Fibroblast of skin of abdomen (primary cell): ENCODE measurements at places on chromosomes 12 and 14.

DNA sequence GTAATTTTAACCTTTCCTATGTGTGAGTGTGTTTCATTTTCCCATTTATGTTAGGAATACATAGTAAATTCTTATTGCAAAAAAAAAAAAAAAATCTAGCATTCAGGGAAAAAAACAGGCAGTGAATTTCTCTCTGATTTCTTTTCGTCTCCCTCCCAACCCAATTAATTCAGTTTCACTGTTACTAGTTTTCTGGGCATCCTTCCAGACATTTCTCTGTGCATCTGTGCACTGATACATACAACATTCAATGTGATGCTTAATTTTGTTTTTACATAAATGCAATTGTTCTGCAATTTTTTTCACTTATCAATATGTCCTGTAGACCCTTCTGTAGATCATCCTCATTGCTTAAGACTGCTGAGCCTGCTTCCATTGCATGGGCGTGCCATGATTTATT, 694.3 kb upstream of the TBX3 start:
- DNase-seq, result peak; percentile 47

DNA sequence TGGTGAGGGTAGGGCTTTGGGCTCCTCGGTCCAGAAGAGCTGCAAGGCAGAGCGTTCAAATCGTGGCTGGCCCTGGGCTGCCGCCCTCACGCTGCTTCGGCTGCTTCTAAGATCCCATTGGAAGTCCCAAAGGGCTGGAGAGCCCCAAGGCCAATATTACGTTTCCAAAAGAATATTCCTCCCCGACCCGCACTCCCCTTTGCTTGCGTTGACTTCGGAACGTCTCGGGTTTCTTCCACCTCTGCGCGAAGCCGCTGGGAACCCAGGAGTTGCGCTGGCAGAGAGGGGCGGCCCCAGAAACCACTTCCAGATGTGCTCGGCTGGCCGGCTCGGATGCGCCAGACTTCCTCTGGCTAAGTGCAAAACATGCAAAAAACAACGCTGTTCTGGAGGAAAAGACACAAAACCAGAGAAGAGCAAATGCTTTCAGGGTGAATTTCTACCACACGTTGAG, at the start of gene GLT8D2:
TSS of gene GLT8D2 (minus strand) at position 285 of the 454 bp plus-strand sequence. CDS start 30,539 bp downstream, outside the sequence.
- DNase-seq, result peak; percentile 89

- no peak for DNase-seq
Measured at GRCh38 chr14:91261115-91261514, 16.6 kb upstream of the GPR68 start.

DNA sequence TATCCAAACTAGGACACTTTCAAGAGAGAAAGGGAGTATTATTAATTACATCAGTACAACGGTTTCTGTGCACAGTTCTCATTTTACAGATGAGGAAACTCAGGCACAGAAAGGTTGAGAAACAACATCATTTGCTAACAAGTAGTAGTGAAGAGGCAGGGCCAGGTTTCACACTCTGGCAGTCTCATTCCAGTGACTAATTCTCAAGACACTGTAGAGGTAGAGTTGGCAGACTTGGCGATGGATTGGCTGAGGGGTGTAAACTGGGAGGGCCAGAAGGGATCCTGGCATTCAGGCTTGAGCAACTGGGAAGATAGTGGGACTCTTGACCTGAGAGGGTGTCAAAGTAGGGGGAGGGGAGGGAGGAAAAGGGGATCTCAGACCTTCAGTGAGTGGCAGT, 73.8 kb upstream of the BDKRB2 start:
- peak; percentile 34 for DNase-seq

GRCh38 chr12:102951841-102952240, 5.6 kb upstream of the ASCL1 start:
- no peak for DNase-seq

DNA sequence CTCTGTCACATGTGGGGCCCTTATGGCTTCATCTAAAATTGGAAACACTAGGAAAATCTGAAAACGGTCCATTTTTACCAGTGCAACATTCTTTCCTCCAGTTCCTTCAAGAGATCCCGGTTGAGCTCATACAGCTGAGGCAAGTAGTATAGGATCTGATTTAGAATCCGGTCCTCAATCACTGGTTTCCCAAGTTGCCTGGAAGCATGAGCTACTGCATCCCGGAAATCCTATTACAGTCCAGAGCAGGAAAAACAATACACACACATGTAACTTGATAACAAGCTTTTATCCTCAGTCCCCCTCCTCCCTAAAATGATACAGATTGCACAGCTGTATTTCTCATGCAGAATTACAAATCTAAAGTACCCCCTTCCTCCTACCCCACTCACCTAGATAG, 67.9 kb upstream of the NR2C1 start:
- DNase-seq, result no peak

GRCh38 chr14:89443042-89443629, 26.1 kb upstream of the FOXN3 start:
- peak; percentile 40 for DNase-seq

DNA sequence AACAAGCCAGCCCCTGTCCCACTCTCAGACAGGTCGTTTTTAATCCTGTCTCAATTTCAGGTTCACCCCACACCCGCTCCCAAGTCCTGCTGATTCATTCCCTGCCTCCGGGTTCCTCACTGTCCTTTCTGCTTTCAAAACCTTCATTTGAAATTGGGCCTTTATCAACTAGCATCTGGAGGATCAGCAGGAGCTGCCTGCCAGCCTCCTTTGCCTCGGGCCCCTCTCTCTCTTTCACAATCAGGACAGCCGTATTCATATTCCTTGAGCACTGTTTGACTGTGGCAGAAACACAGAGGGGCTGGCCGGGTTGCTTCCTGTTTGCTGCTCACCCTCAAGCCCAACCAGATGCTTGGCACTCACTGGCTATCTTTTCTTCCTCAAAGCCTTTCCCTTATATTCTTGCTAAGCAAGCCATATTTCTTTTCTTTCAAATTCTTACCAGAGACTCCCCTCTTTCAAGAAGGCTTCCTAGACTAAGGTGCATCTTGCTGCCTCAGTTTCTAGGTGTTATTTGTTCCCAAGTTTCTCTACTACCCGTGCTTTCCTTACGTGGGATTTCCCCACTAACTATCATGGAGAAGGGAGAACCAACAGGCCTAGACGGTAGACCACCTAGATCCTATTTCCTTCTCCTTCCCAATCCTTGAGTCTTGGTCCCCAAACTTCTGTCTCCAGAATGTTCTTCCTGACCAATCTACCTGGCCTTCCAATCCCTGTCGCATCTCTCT, 3.0 kb downstream of the GALNT6 start:
- DNase-seq, result peak; percentile 56

DNA sequence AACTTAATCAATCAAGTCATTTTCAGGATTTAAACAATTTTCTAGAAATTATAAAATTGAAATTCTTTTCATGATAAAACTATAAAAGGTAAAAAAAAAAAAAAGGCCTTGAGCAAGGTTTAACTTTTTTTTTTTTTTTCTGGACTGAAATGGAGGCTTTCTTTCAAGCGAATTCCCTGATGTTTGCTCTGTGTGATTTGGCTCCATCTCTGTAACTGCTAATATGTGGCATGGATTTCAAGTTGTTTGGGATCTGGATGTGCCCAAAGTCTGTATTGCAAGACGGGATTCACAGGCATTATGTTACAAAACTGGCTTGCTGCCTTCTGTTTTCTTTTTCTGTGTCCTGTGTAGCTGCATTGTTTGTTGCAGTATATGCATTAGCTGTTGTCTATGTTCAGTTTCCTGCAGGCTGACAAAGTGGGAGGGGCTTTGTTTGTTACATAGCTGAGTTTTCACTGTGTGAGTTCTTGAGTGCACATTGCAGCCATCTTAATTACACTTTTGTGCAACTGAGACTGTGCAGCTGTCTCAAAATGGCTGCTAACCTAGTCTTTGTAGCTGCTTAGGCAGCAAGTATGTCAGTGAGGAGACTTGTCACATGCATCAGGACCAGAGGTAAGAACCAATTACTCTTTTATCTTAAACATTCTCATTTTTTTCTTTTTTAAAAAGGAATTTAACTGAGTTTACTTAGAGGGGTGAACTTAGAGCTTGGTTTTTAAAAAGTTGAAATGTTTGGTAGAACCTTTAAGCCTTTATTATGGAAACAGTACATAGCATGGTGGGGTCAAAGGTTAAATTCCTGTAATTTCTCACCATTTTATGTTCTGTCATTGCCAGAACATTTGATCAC, 19.5 kb downstream of the ATF7IP start:
- peak; percentile 91 for DNase-seq

DNA sequence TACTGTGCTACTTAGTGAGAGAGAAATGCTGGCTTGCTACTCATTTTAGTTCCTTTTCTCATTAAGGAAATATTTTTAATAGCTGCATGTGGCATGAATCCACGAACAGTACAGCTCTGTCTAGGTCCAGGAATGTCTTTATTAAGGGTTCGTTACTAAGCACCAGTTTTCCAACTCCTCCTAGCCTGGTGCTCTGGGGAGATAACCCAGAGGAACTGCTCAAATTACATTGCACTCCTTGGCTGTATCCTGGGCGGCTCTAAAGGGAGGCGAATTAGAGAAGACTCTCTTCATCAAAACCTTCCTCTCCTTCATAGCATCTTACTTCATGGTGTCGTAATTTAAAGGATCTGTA, 101.3 kb downstream of the PPM1A start:
- DNase-seq, result no peak

GRCh38 chr12:104680491-104680890, 223.7 kb downstream of the CHST11 start:
- no peak for DNase-seq

GRCh38 chr12:38516418-38516817, 199.8 kb downstream of the ALG10B start:
- no peak for DNase-seq

DNA sequence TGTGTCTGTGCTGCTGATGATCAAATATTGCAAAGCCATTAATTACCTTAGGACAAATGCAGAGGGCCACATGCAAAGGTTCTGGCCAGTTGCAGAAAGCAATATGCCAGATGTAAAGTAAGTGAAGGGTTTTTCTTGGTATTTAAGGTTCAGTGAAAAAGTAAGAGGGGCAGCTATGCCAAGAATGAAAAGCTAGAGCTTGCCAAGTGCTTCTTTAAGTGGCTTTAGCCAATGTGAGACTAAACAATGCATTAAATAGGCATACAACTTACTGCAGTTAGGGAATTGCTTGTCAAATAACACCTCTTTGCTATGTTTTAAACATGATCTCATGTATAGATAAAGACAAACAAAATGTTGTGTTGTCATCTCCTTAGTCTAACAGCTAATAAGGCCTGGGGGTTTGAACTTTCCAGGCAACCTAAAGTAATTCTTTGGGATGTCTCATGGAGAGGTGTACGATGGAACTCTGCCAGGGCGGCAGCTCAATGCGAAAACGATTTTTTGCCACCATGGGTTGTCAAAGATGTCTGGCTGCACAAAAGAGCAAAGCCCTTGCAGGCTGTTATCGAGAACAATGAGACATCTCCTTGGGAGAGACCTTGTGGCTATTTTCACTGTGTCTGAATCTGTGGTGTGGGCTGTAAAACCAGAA, 12.0 kb downstream of the IGF1 start:
- peak; percentile 35 for DNase-seq

GRCh38 chr14:75333606-75334548, 55.2 kb downstream of the FOS start:
- DNase-seq, result peak; percentile 6
